Right renal pelvis (tissue), 4 donors: ENCODE measurements at places on chromosomes 13 and 19. TPM values are rescaled to one million over a fixed set of nuclear protein-coding genes. Genes with fewer than 3 reads are reported as not detected.

Gene LILRA2
- 0.47 TPM for polyA plus RNA-seq

Gene B3GNT3
- polyA plus RNA-seq, result 7.1 TPM

- no peak for DNase-seq
Observed at GRCh38 chr19:51944798-51945552, 17.7 kb downstream of the ZNF613 start.

DNA sequence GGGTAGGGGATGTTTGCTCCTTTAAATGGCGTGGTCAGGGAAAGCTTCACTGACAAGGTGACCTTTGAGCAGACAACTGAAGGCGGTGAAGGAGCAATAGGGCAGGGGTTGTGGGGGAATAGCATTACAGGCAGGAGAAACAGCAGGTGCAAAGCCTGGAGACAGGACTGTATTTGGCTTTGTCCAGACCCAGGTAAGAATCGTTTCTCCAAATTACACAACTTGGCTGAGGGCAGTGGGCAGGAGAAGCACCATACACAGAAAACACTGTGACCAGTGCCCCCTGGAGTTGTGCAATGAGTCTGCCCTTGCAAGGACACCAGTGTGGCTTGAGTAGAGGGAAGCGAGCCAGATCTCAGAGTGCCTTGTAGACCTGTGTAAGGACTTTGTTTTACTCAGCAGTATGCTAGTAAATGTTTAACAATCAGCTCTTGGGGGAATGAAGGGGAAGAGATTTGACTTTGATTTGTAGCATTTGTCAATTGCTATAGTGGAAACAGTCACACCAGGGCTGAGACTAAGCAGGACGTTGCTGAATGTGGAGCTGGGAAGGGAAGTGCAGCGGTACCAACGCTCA lies 360.0 kb downstream of the DCT start:
- DNase-seq, result no peak
